HCT116 (cell line): ENCODE measurements at places on chromosomes 1 and 21. TPM values are rescaled to one million over a fixed set of nuclear protein-coding genes. Genes with fewer than 3 reads are reported as not detected.

Gene KANK4
- not detected for total RNA-seq

Gene RGS18
- total RNA-seq = not detected

Gene INSRR
- total RNA-seq = not detected

Gene BCAR3
- 24.5 TPM for total RNA-seq

Gene CHD5
- 6.1 TPM for total RNA-seq

DNA sequence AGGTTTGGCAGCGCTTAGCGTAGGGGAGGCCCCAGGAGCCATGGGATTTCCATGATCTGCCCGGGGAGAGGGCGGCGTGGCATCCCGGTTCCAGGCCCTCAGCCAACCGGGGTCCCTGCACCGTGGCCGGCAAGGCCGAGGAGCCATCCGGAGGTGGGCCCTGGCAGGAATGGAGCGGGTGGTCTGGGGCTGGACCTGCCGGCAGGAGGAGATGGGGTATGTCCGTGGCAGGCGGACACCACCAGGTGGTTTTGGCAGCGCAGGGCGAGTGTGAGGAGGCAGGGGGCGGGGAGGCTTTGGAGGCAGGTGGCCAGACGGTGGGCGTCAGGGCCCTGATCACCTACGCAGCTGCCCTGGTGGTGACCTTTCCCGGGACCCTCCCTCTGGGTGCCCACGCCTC, 10.3 kb downstream of the PRKCZ start:
- H3K4me1 ChIP-seq = peaks cover 10% of the 10 kb centered on the region
- H3K36me3 ChIP-seq = peaks cover 9% of the 10 kb centered on the region
- no peak overlapping the region for H3K27ac ChIP-seq
- no peak overlapping the region for H3K4me3 ChIP-seq
- no peaks in the 10 kb centered on the region for H3K27me3 ChIP-seq

DNA sequence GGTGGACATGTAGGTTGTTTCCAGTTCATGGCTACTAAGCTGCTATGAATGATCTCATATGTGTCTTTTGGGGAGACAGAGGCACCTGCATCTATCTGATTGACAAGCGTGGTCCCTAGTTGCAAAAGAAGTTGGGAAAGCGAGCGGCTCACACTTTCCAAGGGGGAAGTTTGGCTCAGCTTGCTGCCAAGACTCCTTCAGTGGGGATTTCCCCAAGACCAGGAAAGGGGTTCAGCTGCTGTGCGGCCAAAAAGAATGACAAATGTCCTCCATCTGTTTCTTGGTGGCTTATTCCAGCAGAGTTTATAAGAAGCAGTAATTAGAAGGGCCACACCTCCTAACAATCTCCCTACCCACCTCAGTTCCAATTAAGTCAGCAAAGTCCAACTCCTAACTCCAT, 128.5 kb upstream of the GALNT2 start:
- no peak overlapping the region for H3K4me3 ChIP-seq
- H3K27ac ChIP-seq = no peak overlapping the region
- H3K4me1 ChIP-seq = no peaks in the 10 kb centered on the region

DNA sequence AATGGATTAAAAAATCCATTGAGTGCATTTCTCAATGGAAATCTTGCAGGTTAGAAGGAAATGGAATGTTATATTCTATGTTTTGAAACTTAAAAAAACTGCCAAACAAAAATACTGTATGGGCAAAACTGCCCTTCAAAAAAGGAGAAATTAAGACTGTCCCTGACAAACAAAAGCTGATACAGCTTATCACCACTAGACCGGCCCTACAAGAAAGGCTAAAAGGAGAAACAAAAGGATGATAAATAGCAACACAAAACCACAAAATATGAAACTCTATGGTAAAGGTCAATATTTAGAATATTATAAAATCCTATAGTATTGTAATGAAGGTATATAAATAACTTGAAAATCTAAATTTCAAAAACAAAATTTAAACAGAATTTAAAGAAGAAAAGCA, 60.0 kb downstream of the SLC25A24 start:
- H3K27me3 ChIP-seq = no peaks in the 10 kb centered on the region
- H3K36me3 ChIP-seq = peaks cover 8% of the 10 kb centered on the region; the same call in 1 of the 2 replicates
- no peak overlapping the region for H3K4me3 ChIP-seq
- no peak for DNase-seq

GRCh38 chr1:205749234-205750137, 496 bp downstream of the NUCKS1 start:
- peak; percentile 83 for DNase-seq
- peak overlapping the region; percentile 75 for H3K4me3 ChIP-seq

- H3K4me3 ChIP-seq = no peak overlapping the region
- no peak for DNase-seq
- H3K27me3 ChIP-seq = no peaks in the 10 kb centered on the region
- no peaks in the 10 kb centered on the region for H3K36me3 ChIP-seq
- no peak overlapping the region for H3K27ac ChIP-seq
These were observed 144.3 kb upstream of the PRMT6 start for GRCh38 chr1:106912131-106912530.

DNA sequence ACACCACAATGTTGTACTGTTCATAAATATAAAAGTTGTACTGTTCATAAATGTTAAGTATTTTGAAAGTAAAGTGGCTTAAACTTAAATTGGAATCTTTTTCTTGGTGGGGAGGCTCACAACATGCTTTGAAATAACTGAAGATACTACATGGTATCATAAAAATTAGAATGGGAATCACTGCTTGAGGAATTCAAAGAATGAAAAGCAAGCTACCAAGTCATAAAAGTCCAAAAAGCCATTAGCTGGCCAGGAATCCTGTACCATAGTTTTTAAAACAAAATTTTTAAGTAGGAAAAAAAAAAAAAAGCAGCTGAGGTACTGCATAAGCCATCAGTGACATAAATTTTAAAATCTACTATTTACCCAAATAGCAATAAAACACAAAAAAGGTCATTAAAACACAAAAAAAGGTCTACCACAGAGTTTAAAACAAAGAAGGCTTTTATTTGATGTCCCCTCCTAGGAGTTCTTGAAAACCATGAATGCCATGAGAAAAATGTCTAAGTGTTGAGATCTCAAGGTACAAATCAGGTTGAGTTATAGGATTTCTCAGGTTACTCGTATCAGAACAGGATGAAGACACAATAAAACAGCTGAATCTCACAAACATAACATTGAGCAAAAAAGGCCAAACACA, 8.6 kb downstream of the ZZZ3 start:
- no peak overlapping the region for H3K4me3 ChIP-seq
- H3K27me3 ChIP-seq = no peaks in the 10 kb centered on the region
- DNase-seq = no peak
- H3K27ac ChIP-seq = no peak overlapping the region
- no peaks in the 10 kb centered on the region; the same call in 1 of the 2 replicates for H3K36me3 ChIP-seq

GRCh38 chr1:203056012-203056411, 29.7 kb downstream of the PPFIA4 start:
- peaks cover 5% of the 10 kb centered on the region for H3K36me3 ChIP-seq
- no peaks in the 10 kb centered on the region for H3K4me1 ChIP-seq
- no peaks in the 10 kb centered on the region for H3K27me3 ChIP-seq
- DNase-seq = no peak

DNA sequence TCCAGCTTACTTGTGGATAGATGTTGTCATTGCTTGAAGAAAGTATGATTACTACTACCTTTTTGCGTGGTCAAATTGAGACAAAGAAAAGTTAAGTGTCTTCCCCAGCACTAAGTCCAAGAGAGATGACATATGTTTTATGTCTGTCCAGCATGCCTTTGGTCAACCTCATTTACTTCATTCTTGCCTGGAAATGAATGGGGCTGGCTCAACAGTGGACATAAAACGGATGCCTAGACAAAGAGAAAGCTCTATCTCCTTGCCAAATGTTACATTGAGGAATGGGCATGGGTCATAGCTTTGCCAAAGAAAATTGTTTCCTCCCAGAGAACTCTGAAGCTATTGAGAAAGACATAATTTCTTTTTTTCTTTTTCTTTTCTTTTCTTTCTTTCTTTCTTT, 82.4 kb upstream of the PLPPR4 start:
- DNase-seq = no peak
- H3K4me1 ChIP-seq = peaks cover 3% of the 10 kb centered on the region
- H3K36me3 ChIP-seq = no peaks in the 10 kb centered on the region
- H3K27me3 ChIP-seq = no peaks in the 10 kb centered on the region
- no peak overlapping the region for H3K27ac ChIP-seq

DNA sequence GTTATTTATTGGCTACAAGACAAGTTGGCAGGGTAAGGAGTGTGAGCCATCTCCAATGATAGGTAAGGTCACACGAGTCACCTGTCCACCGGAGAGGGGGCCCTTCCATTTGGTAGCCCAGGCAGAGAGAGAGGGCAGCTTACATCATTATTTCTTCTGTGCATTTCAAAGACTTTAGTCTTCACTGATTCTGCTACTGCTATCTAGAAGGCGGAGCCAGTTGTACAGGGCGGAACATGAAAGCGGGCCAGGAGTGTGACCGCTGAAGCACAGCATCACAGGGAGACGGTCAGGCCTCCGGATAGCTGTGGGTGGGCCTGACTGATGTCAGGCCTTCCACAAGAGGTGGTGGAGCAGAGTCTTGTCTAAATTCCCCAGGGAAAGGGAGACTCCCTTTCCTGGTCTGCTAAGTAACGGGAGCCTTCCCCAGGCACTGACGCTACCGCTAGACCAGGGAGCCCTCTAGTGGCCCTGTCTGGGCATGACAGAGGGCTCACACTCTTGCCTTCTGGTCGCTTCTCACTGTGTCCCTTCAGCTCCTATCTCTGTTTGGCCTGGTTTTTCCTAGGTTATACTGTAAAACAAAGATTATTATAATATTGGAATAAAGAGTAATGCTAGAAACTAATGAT, 36.7 kb downstream of the ZNF695 start:
- no peak for DNase-seq
- no peaks in the 10 kb centered on the region for H3K4me1 ChIP-seq
- H3K4me3 ChIP-seq = no peak overlapping the region
- H3K27ac ChIP-seq = no peak overlapping the region
- H3K36me3 ChIP-seq = peaks cover 13% of the 10 kb centered on the region; the same call in 1 of the 2 replicates
- no peaks in the 10 kb centered on the region for H3K27me3 ChIP-seq

GRCh38 chr21:26679284-26679683, 106.2 kb upstream of the CYYR1 start:
- H3K4me1 ChIP-seq = no peaks in the 10 kb centered on the region
- no peaks in the 10 kb centered on the region for H3K36me3 ChIP-seq
- H3K4me3 ChIP-seq = no peak overlapping the region
- no peaks in the 10 kb centered on the region for H3K27me3 ChIP-seq
